ENCODE measurements at places on chromosomes 12 and 14.
A peak's percentile ranks its signal among the peaks of the same experiment; 100 is the strongest.

- no peak for DNase-seq
These were observed 56.1 kb upstream of the DDX11 start for GRCh38 chr12:31017535-31017934.

DNA sequence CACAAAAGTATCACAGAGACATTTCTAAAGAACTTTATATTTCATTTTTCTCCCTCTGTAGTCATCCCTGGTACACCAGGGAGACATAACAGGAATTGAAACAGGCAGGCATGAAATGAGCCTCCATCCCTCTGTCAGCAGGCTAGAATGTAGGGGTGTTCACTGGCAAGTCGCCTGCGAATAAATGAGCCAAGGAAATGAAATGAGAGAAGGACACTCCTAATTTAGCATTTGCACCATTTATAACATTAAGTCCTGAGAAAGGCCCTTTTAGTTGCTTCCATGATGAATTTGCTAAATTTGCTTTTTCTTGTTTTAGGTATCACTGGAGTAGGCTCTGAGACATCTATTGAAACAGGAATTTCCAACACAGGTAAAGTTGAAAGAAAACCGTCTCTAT is 192.4 kb upstream of the CNTN1 start:
- DNase-seq = no peak

GRCh38 chr14:100434911-100435438 is 111.8 kb downstream of the SLC25A47 start:
- DNase-seq = no peak

DNA sequence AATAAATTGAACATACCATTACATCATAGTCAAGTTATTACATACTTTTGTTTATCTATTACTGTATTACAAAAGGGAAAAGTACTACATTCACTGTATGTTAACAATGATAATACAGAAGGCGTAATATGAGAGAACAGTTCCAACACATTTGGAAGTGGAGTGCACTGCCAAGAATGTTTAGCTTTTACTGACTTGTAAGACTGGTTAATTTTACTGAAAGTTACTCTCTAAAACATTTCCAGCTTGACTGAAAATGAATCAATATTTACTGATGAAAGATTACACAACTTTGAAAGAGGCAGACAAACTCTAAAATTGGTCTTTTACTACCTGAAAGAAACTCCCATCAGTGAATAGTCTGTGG is 728.5 kb downstream of the FSCB start:
- no peak for DNase-seq

GRCh38 chr12:11182529-11182928 is 4.2 kb downstream of the TAS2R42 start:
- no peak for DNase-seq

GRCh38 chr12:89733579-89734201 is 25.1 kb upstream of the ATP2B1 start:
- no peak for DNase-seq

DNA sequence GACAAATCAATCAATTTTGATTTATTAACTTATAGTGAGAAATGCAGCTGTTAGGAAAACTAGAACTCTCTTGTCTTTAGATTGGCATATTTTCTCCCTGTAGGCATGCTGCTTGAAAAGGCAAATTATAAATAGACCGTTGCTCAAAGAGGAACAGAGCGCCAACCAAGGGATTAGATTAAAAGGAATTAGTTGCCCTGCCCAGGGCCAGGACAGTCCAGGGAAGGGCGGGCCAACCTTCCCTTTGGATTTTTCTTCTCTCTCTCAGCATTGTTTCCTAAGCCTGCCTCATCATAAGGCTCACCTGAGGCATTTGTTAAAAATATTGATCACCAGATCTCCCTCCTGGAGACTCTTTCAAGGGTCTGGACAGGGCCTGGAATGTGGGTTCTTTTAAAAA is 8.6 kb downstream of the CIPC start:
- DNase-seq = no peak

GRCh38 chr12:57224278-57224972 is 5.1 kb upstream of the SHMT2 start:
- no peak for DNase-seq

- no peak for DNase-seq
These were observed 1.6 kb upstream of the INF2 start for GRCh38 chr14:104687601-104688504.

GRCh38 chr12:1936406-1937320 is 18.2 kb upstream of the CACNA2D4 start:
- DNase-seq = no peak

- DNase-seq = no peak
These were observed 84.5 kb downstream of the ZFP36L1 start for GRCh38 chr14:68708343-68708742.

DNA sequence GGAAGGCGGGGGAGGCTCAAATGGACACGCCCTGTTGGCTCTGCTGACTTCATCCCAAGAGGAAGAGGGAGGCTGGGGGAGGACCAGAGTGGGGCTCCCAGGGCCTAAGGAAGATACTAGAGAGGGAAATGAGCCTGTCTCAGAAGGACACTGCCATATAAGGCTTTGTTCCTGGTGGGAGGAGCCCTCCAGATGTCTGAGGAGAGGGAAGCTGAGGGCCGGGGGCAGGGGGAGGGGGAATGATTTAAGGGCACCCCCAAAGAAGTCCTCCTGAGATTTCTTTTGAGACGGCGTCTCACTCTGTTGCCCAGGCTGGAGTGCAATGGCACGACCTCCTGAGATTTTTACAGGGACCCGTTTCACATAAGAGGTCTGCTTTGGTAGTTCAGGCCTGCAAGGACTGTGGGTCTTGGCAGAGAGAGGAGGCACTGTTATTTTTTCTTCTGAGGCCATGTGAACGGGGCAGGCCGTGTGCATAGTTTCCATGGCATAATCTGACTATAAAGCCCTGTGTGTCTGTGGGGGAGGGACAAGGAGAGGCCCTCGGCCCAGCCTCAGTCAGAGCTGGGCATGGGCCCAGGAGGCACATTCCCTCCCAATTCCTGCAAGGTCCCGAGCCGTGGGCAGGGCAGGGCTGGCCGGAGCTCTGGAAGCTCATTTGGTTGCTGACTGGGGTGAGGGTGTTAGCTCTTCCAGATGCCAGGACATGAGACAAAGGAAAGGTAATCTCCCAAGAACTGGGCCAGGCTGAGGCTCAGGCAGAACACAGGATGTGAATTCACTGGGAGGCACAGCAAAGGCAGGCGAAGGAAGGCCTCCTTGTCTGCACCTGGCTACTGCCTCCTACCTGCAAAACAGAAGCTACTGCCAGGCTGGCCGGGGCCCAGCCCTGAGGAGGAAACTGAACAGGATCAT is 22.2 kb upstream of the PLEKHG3 start:
- no peak for DNase-seq

GRCh38 chr12:46384451-46385309 is 12.1 kb upstream of the SLC38A2 start:
- DNase-seq = no peak

- no peak for DNase-seq
These were observed 775 bp downstream of the NEMF start for GRCh38 chr14:49851813-49852212.

DNA sequence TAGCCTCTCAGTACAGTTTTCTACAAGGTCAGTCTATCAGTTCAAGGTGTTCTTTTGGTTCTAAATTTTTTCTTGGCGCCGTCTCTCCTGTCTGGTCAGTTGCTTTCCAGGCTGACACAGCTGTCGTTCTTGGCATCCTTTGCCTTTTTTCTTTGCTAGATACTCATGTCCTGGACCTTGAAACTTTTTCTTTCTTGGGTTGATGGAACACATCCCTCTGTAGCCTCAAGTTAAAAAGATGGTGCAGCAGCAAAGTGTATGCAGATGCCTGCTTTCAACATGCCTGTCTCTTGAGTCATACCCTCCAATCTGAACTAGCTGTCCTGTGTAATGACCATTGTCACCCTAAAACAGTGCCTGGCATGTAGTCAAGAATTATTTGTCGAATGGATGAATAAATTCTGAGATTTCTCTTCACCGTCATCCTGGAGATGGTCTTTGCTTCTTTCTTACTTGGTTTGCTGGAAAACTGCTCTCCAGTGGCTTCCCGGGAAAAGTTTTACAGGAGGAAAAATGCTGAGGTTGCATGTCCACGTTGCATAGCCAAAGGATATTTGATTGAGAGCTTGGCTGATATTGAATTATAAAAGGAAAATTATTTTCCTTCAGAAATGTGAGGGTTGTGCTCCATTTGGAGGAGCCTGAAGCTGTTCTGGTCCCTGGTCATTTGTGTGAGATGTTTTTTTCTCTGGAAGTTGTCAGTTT is 4.6 kb downstream of the NYNRIN start:
- DNase-seq = no peak

DNA sequence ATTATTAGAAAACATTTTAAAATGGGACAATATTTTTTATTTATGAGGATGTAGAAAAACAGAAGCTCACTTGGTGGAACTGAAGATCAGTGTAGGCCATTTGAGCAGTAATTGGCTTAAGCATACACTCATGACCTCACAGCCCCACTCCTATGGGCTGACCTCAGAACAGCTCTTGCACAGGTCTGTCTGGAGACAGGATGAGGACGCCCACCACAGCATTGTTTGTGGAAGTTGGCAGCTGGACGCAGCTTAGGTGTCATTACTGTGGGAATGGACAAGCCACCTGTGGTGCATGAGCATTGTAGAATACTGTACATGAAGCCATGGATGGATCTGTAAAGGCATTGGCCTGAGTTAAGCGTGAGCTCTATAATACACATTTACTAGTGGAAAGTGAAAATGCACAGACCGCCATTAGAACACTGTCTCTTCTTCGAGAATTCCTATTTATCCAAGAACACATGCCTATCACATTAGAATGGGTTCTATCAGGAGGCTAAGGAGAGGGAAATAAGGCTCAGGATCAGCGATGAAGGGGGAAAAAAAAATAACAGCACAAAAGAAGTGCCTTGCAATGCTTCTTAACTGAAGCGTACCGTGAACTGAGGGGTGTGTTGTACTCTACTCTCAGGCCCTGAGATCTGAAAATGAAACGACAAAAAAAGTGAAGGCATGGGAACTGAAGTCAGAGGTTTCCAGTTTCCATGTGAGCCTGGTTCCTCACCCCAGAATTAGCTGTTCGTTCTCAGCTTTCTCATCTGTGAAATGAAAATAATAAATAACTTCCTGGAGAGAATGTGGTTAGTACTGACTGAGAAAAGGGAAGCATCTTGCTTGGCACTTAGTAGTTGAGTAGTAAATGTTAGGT is 33.6 kb downstream of the KCNA1 start:
- no peak for DNase-seq

DNA sequence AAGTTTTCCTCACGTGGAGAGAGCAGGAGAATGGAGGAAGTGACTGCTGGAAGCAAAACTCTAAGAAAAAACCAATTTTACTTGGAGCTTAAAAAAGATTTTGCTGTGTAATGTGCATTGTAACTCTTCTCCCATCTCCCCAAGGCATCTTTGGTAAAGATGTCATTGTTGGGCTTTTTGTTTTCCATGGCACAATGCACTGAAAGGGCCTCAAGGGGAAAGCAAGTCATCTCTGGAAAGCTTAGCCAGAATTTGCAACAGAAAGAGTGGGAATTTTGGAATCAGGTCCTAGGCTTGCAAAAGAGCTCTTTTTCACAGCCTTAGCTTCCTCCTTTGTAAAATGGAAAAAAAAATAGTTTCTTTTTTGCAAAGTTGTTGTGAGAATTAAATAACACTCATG is 7.9 kb upstream of the PPM1A start:
- DNase-seq = no peak

- DNase-seq = no peak
These were observed 272.4 kb upstream of the FOXG1 start for GRCh38 chr14:28494196-28494595.

DNA sequence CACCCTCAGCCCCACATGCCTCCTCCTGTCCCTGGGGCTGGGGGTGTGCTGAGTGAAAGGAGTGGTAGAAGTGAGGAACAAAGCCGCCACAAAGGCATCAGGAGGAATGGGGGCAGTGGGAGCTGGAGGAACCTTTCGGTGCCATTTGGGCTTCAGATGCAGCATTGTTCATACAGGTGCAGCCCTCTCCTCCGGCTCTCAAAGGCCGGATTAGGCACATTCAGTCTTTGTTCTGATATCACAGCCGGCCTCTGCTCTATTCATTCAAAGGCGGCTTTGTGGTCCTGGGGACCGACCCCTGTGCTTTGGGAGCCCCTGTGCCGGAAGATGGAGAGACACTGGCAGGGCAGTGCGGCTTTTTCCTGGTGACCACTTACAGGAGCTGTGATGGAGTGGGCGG is 53.2 kb downstream of the SMOC1 start:
- DNase-seq = no peak

- DNase-seq = peak; percentile 56
These were observed 54.3 kb downstream of the PEBP1 start for GRCh38 chr12:118190266-118190665.

GRCh38 chr12:22539055-22539454 is 5.3 kb downstream of the C2CD5 start:
- no peak for DNase-seq

DNA sequence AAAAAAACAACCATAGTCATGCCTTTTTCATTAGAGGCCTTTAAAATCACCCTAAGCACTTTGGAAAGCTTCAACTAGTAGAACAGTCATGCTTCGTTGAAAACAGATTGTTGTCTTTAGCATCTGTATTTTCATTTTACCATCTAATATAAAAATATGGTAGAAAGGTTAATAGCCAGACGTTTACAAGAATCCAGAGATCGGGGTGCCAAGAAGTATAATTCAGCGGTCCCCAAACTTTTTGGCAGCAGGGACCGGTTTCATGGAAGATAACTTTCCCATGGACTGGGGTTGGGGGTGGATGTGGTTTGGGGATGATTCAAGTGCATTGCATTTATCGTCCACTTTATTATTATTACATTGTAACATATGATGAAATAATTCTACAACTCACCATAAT is 138.4 kb downstream of the GLT1D1 start:
- DNase-seq = no peak

GRCh38 chr14:71300566-71301330 is 393.5 kb downstream of the PCNX1 start:
- no peak for DNase-seq

DNA sequence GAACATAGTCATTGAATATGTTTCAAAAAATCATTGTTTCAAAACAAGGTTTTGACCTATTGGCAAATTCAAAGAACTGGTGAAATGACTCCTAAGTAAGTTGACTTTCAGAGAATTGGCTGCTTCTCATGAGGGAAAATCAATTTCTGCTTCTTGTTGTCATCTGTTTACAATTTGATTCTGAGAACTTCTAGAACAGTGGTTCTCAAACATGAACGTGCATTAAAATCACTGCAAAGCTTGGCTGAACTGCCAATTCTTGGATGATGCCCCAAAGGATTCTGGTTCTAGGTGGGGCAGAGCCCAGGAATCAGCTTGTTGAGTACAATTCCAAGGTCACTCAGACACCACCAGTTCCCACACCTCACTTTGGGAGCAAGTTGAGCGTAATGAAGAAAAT is 83.9 kb downstream of the ZFP36L1 start:
- DNase-seq = no peak

DNA sequence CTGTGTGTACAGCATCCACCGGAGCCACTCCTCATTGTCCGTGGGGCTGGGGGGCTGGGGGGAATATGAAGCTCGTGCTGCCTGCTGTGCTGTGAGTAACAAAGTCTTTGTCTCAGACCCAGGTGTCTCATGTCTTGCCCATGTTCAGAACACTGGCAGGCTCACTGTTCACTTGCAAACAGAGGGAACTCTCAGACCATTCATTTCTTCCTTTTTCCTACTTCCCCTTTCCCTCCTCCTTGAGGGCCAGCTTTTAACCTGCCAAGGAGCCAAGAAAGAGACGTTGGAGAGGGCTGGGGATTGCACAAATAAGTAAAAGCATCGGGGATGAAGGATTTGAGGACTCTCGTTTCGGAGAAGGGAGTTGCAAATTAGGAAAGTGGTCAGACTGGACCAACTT is 21.6 kb downstream of the GPR132 start:
- DNase-seq = no peak
